ENCODE measurements at places on chromosomes 6 and 20.

DNA sequence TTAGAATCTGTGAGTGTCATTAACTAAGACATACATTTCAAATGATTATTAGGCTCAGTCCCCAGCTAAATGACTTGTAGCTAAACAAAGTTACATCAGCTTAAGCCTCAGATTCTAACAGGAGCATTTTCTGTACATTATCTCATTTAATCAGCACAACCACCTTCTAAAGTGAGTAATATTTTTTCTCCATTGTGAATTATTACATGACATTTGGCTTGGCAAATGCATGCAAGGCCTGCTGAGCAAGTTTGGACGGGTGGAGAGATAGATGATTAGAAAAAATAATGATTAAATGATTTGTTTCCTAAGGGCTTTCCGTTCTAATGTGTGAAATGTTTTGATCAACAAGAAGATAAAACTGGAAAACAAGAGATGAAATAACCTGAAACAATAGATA is 20.7 kb downstream of the DCBLD1 start:
- no peak for DNase-seq

DNA sequence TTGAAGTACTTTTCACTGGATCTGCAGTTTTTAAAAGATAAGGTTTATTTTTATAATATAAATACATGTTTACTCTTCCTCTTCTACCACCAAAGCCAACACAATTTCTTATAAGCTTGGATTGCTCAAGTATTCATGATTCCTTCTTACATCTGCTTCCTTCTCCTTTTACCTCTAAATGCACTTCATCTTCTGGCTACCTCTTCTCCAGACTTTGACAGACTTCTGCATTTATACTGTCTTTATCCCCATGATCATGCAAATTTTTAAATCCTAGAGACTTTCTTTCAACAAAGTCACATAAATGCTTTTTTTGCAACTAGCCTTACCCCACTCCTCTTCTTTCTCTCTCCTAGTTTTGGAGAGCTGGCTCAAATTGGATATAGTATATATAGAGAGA is 142.9 kb downstream of the TFAP2B start:
- DNase-seq = no peak

DNA sequence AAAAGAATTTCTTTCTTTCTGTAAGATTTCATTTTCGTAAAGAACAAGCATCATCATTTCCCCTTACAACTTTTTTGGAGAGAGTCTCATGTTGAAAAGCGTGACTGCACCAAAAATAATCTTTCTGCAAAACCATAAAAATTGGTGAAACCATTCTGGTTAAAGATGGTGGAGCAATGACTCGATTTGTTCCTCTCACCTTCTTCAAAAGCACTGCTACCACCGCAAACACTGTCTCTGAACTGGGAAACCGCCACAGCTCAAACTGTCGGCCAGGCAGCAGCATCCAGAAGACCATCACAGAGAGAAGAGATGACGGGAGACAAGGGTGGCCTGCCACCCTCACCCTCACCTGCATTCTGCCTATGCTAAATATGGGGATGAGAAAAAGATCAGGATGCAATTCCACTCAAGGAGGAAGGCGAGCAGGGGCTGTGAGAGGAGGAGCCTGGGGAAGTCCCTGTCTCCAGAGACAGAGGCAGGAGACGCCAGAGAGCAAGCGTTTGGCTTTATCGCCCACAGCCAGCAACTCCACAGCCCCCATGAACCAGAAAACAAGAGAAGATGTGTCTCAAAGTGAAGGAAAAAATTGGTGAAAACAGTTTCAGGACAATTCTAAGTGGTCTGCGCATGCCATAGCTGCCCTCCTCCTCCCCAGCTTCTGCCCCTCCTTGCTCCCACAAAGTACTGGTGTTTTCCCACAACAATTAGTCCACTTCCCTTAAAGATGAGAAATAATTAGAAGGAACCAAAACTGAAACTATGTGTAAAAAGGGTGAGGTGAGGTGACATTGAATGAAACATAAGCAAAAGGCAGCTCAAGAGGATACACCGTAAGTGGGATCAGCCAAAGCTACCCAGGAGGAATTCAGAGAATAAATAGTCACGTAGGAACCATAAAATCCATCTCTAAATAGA is 255.5 kb downstream of the KIF16B start:
- DNase-seq = no peak

DNA sequence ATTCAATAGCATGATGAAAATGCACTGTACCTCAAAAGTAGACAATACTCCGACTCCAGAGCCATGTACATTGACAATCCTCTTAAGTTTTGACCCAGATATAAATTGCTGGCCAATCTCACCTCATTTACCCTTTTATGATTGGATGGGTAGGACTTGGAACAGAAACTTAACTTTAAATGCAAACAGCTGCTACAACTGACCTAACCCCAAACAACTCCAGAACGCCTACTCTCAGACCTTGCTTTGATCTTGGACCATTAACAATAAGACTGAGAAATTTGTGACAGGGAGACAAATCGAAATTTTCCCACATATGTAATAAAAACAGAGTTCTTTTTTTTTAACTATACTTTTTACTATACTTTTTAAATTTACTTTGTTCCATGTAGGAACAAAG is 200.5 kb upstream of the MCHR2 start:
- no peak for DNase-seq

- no peak for DNase-seq
Measured at GRCh38 chr20:14929388-14929787, 592.0 kb upstream of the FLRT3 start.
